Stimulated activated CD4-positive, alpha-beta T cell treated with anti-CD3 and anti-CD28 coated beads, TNF-alpha, amount 100 ng/mL, for 1 hour (primary cell): ENCODE measurements at places on chromosomes 3 and 15.
A peak's percentile ranks its signal among the peaks of the same experiment; 100 is the strongest.

DNA sequence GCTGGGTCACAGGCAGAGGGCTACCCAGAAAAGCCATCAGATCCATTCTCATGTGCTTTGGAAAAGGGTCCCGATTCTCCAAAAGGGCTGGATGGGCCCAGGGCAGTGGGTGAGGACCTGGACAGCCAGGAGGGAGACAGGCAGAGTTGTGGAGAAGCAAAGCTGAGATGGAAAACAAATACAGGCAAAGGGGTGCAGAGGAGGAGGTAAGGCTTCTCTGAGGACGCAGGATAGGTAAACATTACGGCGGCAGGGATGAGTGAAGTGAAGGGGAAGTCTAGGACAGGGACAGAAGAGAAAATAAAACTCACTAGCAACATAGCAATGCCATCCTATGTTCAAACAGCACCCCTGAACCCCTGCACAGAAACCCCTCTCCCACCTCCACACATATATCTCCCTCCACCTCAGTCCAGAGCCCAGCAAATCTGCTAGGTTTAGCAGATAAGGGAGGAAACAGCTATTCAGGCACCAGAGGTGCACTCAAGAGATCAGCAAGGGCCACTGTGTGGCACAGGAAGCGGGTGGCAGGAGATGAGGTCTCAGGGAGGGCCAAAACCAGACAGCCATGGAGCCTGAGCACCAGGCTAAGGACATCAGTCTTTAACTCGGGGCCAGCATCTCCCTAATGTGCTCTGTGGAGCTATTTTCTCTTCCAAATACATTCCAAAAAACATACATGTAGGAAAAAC lies 51.3 kb downstream of the HOMER2 start:
- no peak for DNase-seq

DNA sequence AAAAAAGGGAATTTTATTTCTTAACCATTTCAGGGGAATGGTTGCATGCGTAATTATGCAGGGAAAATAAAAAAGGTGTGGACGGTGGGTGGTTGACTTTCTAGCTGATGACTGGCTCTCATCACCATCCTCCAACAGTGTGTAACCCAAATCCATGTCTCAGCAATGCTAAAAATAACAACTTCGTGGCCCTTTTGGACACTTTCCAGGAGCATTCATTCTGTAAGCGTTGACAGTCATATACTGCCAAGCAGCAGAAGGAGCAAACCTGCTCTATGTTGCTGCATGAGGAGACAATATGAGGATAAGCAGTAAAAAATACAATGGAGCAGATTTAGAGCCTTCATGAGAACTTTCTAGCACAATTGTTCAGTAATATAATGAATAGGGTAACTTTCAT lies 189.1 kb downstream of the ANXA2 start:
- no peak for DNase-seq

DNA sequence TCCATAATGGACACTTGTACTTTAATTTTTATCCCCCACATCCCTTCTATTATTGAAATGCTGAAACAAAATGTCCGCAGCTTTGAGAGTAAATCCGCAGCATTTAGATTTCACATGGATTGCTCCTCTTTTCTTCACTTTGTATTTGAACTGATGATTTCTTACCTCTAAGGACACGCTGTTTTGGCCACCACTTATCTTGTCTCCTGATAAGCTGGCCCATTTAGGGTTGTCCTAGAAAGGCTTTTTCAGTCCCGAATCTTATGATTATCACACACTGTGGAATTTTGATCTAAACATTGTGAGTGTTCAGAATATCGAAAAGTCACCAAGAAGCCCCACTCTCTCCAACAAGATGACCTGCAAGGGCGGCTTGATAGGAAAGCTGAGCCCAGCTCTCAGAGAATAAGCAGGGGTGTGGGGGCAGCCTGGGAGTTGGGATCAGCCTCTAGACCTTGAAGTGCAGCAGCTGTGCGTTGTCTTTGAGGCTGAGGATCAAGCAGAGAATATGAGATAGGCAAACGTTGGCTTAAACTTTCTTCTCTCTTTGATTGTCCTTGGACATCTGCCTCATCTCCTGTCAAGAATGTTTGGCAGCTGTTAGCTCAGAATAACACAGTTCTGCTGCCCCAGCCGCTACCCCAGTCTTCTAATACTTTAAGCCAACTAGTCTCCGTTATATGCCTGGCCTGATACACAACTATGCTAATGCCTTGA lies 399.7 kb upstream of the NR2F2 start:
- no peak for DNase-seq

DNA sequence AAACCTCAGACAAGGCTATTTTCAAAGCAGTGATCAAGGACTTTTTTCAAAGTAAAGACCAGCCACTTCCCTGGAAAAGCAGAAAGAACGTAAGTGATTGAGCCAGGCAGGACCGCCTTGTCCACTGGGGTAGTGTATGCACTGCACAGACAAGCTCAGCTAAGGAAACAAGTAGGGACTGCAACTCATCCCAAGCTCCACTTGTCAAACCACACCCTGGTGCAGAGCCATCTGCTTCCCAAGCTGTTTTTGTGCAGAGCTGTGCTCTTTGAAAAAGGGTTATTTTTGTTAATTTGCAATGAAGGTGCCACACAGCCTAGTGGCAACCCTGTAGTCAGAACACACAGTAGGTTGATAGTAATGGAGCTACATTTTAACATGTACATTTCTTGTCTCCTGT lies 193.3 kb downstream of the ADAMTS9 start:
- DNase-seq: no peak

DNA sequence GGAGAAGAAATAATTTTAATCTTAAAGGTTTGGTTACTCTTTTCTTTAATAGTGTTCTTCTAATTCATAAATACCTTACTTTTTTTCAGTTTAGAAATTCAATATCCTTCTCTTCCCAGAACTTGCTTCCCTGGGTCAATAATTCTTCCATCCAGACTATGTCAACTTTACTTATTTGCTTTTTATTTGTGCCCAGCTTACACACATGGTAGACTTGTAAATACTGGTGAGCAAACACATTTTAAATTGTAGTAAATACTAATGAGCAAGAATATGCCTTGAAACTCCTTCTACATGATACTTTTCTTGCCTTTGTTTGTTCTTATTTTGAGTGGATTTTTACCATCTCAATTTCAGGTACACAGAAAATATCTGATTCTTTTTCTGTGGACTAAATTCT lies 33.7 kb downstream of the SST start:
- no peak for DNase-seq

- no peak for DNase-seq
Measured at GRCh38 chr15:35936284-35936683, 390.3 kb upstream of the DPH6 start.

DNA sequence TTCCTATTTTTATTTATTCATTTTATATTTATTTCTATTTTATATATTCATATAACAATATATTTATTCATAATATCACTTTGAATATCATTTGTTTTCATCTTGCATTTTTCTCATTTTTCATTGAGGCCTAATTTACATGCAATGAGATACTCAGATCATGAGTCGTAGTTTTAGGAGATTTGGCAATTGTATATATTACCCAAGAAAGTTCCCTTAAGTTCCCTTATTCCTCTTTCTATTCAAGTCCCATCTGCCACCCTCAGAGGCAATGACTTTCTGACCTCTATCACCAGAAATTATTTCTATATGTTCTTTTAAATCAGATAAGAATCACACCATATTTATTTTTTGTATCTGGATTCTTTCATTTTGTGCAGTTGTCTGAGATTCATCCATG lies 329.1 kb upstream of the TPRG1 start:
- DNase-seq: no peak

GRCh38 chr15:68418611-68419161 lies 13.3 kb downstream of the ITGA11 start:
- no peak for DNase-seq

DNA sequence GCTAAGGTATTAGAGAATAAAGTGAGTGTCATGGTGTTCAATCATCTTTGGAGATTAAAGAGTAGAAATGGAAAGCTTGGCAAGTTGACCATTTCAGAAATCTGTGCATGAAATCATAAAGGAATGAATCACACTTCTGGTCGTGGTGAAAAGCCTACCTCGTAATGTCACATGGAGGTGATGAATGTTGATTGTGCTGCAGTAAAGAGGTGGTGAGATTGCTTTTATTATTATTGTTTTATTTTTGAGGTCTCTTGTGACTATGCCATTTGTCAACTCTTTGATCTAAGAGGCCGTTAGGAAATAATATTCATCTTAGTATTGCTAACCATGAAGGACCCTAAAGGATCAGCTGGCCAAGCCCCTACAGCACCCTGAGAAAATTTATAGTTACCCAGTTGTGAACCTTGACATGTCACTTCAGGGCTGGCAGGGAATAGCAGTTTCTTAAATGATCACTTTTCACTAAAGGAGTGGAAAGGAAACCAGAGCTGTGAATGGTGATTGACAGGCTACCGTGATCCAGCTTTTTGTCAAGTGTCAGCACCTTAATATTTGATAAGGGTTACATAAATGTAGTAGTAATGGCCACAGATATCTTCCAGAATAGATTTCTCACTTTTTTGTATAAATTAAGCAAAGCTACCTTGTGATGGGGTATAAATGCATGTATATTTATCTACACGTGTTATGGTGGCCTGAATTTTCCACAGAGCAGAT lies 203.9 kb downstream of the PTPRG start:
- no peak for DNase-seq

DNA sequence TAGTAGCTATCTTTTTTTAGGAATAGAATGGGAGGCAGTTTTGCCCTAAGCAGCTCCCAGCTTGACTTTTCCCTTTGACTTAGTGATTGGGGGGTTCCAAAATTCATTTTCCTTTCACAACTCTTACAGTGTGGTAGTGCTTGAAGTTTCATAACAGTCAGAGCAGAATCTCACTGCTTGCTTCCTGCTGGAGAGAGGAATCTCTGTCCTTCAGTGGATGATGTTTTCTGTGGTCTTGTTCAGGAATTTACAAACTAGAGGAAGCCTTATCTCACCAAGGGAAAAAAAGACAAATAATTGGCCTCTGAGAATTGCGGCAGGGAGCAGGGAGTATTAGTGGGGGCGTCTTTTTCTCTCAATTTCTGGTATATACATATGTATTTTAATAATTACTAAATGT lies 326.6 kb upstream of the C2CD4B start:
- DNase-seq: no peak

DNA sequence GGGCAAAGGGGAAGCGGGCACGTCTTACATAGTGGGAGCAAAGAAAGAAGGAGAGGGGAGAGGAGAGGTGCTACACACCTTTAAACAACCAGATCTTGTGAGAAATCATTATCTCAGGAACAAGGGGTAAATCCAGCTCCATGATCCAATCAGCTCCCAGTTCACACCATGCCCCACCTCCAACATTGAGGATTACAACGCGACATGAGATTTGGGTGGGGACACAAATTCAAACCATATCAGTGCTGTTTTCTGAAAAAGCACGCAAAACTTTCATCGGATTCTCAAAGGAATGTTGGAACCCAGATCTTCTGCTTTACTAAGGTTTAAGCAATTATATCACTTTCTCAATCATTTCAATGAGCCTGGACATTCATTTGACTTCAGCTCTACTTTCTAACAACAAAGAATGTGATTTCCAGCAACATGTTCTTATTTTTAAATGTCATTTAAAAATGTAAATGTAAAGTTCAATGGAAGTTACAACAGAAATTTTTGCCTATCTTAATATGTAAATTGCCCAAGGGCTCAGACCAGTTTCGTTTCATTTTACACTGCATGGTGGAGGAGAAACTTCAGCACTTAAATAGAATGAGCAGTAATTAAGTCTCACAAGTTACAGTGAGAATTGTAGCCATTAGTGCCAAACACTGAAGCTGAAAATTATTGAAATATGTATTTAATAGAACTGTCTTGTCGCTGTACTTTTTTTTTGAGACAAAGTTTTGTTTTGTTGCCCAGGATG lies 8.4 kb upstream of the CCDC54 start:
- no peak for DNase-seq

DNA sequence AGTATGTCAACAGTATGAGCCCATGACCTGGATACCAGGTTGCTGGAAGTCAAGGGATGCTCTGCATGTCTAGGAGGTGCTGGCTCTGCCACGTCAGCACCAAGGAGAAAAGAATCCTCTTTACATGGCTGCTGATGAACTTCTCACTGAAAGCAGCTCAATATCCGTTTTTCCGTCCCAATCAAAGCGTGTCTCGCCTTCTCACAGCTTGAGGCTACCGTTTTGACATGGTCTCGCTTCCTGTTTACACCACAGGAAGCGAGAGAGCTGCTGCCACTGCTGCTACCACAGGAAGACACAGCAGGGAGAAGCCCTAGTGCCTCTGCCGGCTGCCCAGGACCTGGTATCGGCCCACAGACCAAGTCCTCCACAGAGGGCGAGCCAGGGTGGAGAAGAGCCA lies 27.3 kb downstream of the STARD5 start:
- peak; percentile 47 for DNase-seq

DNA sequence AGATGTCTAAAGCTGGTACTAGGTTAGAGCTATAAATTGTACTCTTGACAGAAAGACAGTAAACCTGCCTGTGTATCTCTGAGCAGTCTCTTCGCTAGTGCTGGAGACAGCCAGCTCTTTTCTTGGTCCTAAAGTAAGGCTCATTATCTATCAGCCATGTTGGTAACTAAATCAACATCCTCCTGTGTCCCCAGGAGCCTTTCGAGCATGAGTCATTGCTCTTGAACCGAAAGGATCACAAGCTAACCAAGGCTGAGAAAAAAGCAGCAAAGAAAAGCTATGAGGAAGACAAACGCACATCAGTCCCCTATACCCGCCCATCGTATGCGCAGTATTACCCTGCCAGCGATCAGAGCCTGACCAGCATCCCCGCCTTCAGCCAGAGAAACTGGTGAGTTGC lies 25.0 kb upstream of the TEX264 start:
- no peak for DNase-seq

GRCh38 chr3:191336833-191337232 lies 6.5 kb upstream of the UTS2B start:
- DNase-seq: no peak

DNA sequence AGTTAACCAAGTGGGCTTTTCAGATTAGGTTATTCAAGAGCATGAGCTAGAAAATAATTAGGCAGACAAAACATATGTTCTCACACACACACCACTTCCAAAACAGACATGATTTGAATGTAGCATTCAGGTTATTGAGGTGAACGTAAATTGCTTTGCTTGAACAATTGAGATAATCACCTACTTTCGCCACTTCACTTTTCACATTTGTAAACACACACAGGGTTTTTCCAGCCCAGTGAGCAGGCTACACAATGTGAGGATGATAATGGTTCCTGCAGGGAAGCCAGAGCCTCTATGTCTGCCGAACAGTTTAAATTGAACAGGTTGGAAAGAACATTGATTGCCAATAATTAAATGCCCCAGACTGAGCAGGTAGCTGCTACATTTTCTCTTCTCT lies 560.8 kb downstream of the OCA2 start:
- DNase-seq: no peak

GRCh38 chr3:157238457-157238856 lies 78.5 kb upstream of the CCNL1 start:
- DNase-seq: no peak

DNA sequence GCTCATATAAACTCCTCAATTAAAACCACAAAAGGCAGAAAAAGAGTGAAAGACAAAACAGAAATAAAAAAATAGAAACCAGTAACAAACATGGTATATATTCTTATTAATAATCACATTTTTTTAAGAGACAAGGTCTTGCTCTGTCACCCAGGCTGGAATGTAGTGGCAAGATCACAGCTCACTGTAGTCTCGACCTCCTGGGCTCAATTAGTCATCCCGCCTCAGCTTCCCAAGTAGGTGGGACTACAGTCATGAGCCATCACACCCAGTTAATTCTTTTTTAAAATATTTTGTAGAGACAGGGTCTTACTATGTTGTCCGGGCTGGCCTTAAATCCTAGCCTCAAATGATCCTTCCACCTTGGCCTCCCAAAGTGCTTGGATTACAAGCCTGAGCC lies 37.1 kb downstream of the FAM240A start:
- no peak for DNase-seq

GRCh38 chr15:72203507-72203837 lies 5.9 kb upstream of the GRAMD2A start:
- DNase-seq: no peak

- no peak for DNase-seq
Measured at GRCh38 chr3:111571907-111572460, 23.2 kb downstream of the ZBED2 start.
